LHCN-M2 (cell line): ENCODE measurements at places on chromosomes 7 and 10. TPM values are rescaled to one million over a fixed set of nuclear protein-coding genes. Genes with fewer than 3 reads are reported as not detected.

DNA sequence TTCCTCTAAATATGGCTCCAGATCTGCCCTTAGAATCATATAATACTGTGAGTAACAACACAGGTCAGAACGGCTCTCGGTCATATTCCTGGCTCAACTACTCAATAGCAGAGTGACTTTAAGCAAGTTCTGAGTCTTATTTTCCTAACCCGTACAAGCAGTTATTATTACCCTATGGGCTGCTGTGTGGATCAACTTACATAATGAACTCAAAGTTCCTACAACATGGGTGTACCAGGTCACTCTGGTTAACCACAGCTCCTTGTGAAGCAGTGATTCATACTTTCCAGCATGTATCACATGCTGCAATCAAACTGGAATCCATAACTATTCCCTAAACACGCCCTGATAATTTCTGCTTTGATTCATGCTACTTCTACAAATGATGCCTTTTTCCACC is 107.3 kb downstream of the LRRN3 start:
- DNase-seq, result peak; percentile 100

- peak; percentile 96 for DNase-seq
Measured at GRCh38 chr7:19558527-19558926, 150.3 kb downstream of the POLR1F start.

GRCh38 chr7:155341463-155341983 is 43.8 kb downstream of the INSIG1 start:
- DNase-seq, result no peak

DNA sequence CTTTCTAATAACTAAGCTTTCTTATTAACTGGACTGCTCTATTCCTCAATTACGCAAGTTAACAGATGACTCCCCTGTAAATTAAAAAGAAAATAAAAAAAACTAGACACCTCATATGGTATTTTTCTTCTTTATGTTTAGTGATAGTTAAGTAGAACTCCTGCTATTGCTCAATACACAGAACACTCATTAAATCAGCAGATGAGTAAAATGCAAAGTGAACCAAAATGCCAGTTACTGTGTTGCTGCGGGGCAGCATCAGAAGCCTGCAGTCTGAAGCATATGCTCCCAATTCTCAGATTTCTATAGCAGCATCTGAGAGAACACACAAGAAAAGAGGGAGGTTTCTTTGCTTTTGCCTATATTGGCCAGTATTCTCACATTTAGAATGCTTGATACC is 28.4 kb downstream of the CDK6 start:
- no peak for DNase-seq

DNA sequence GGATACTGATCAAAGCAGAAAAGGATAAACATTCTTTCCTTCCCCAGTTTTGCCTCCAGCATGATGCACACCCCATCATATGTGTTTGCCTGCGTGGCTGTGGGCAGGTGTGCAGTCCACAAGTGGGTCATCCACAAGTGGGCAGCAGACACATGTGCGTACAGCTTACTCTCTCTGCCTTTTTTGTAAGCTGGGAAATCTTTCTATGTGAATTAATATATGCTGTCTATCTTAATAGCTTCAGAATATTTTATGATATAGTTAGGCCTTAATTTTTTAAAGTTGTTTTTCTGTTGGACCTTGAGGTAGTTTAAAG is 80.1 kb downstream of the INPP5A start:
- DNase-seq, result no peak

- DNase-seq, result no peak
Measured at GRCh38 chr7:79078273-79078672, 375.2 kb downstream of the MAGI2 start.

- DNase-seq, result no peak
Measured at GRCh38 chr10:93535293-93535692, 31.2 kb upstream of the FFAR4 start.

- DNase-seq, result no peak
Measured at GRCh38 chr10:114064151-114065048, 20.7 kb downstream of the ADRB1 start.

DNA sequence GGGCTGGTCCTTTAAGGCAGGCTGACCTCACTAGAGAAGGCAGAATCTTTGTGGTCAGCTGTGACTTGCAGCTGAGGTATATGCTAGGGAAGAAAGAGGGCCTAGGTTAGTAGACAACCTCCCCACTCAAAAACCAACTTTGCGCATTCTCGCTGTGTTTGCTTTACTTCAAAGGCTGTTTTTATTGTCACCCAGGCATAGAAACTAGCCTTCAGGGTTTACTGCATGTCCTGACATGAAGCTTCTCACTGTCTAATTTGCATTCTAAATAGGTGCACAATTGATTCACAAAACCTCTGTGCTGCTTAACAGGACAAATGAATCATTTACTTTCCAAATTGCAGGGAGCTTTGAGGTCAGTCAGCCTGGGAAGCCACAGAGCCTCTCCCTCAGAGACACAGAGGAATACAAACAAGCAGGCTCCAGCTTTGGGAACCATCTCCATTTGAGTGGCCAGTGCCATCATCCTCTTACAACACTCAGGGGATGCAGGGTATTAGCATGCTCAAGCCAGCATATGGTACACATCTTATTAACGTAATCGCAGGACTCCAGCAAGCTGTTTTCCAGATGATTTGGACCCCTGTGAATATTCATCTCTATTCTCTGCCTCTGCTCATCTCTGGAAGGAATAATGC is 596.4 kb upstream of the GHITM start:
- DNase-seq, result no peak

- no peak for DNase-seq
Measured at GRCh38 chr7:9709216-9709615, 1264.5 kb upstream of the PHF14 start.

- no peak for DNase-seq
Measured at GRCh38 chr7:112212571-112212970, 6.1 kb downstream of the ZNF277 start.

GRCh38 chr7:21251151-21251800 is 176.6 kb upstream of the SP4 start:
- DNase-seq, result no peak

- no peak for DNase-seq
Measured at GRCh38 chr10:14087566-14087965, 243.2 kb downstream of the FRMD4A start.

DNA sequence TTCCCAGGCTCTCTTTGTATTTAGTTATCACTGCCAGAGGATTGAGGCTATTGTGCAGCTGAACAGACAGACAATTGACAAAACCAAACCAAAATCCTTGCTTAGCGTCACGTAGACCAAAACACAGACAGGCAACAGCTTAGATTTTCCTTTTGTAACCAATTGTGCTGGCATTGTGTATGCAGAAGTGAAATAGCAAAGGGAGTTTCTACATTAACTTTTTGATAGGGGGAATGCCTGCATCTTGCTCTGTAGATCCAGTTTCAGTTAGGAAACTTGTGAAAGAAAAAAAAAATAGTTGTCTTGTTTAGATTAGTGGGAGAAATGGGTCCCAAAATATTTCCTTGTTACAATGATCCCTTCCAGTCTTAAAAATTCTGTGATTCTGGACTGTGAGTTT is 333.8 kb downstream of the BBS9 start:
- no peak for DNase-seq

DNA sequence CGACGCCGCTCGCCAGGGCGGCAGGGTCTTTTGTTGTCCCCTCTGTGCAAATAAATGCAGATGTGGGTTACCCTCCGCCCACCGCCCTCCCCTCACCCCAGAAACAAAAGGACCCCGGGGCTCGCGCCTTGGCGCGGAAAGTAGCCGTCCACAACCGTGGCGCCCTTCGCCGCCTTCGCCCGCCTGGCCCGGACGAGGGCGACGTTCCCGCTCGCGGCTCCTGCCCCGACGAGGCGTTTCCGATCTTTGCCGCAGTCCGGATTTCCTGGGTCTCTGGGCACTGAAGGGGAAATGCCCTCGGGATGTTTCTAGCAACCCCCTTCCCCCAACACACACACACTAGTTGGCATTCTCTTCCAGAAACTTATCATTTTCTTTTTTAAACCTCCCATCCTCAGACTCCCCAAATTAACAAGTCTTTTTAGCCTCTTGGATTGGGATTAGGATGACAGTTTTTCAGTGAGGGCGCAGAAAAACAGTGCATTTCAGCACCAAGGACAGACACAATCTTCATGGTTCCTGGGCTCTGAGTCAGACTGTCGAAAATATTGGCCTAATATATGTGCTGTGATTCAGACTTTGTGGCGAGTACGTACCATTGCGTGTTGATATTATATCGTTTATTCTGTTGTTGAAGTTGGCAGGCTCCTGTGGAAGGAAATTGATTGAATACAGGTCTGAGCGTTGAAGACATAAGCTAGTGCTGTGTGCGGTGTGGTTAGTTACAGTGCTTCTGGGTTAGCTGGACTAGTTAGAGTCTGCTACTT is 771 bp downstream of the PHYHIPL start:
- DNase-seq, result peak; percentile 75

GRCh38 chr10:103350175-103350516 is 794 bp downstream of the PCGF6 start:
- no peak for DNase-seq

GRCh38 chr7:25877802-25878789 is 273.9 kb upstream of the NFE2L3 start:
- no peak for DNase-seq

DNA sequence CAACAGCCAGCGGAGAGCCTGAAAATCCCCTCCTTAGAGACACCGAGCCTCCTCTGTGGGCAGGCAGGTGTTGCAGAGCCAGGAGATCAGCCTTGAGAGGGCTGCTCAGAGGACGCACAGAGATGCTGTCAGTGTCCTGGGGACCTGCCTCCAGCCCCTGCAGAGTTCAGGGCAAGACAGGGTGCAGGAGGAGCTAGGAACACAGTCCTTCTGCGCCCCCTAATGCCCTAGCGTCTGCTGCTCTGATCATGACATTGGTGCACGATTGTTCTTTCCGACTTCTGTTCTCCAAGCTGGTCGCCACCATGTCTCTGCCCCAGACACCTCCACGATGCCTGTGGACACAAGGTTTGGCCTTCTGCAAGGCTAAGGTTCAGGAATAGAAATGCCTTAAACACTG is 613.7 kb upstream of the MKI67 start:
- DNase-seq, result no peak

Gene TRAPPC14
- 18.8 and 21.8 TPM in 2 replicates for total RNA-seq

Gene INHBA
- 3.0 and 3.6 TPM in 2 replicates for total RNA-seq

Gene MLLT10
- total RNA-seq, result 15.0 and 23.3 TPM in 2 replicates

Gene BTAF1
- 28.7 TPM in 2 replicates for total RNA-seq
